Activated CD4-positive, CD25-positive, alpha-beta regulatory T cell (primary cell): ENCODE measurements at places on chromosomes 4 and X.

GRCh38 chr4:181427076-181427475, 816.1 kb upstream of the TENM3 start:
- no peak for DNase-seq

DNA sequence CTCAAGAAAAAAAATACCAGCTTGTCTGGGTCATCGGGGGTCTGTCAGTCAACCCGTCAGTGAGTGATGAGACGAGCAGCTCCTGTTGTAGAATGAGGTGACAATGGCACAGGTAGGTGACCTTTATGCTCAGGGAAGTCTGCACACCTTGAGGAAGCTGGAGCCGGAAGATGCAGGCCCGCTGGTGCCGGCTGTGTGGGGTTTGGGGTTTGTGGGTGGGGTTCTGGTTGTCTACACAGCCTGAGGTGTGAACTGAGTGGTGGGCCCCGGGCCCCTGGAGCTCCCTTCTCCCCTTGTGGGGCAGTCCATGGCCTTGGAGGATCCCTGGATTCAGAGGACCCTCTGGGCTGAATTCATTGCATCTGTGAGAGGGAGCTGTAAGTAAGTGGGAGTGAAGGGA, 75.5 kb downstream of the SORCS2 start:
- no peak for DNase-seq

DNA sequence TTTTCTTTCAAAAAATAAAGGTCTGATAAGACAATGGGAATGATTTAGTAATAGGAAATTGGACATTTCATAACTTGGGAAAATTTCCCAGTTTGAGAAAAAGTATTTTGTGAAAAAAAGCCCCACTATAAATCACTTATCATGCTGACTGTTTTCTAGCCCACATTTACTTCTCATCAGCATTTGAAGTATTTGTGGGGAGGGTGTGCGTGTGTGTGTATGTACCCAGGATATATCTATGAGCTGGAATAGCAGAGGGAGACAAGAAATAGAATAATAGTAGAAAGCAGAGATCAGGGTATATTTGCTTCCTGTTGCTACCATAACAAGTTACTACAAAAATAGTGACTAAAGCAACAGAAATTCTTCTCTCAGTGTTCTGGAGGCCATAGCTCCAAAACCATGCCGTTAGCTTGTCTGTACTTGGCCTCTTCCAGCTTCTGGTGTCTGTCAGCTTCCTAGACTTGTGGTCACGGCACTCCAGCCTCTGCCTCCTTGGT, 139.8 kb downstream of the PTTG2 start:
- no peak for DNase-seq

DNA sequence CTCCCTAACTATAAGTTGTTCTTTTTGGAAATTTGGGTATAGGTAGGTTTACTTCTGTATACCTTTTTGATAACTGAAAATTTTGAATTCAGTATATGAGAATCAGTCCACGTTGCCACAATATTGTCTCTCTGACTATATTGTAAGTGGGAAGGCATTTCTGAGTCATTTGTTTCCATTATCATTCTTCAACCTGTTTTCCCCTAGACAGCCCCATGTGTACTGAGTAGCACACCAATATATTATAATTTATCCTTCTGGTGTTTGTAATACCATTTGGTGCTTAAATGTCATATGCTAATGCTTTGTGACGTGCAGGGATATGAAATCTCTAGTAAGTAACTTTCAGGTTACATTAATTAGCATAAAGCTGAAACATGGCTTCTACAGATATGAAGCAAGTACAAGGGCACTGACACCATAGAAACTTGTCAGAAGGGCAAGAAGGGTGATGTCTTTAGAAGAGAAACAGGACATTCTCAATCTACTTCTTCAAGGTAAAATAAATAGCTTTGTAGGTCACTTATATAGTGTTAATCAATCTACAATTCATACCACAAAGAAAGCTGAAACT, 27.7 kb downstream of the PAK3 start:
- no peak for DNase-seq

DNA sequence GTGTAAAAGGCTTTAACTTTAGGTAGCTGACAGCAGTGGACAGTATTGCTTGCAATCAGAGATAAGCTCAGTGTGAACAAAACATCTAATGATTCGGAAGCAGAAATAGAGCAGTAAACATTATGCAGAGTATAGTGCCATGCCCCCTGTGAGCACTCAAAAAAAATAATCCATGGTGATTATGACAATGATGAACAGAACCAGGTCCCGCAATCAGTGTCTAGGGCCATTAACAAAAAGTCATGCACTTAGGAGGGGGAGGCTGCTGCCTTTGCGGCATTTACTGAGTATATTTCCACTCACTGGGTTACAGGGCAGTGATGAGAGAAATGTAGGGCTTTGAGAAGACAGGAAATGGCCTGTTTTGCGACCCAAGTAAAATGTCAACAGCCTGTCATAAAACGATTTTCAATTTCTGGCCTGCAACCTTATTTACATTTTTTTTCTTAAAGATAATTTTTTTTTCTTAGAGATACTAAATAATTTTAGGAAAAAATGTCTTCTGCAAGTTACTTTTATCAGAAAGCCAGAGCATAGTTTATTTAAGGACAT, 27.3 kb upstream of the NEIL3 start:
- DNase-seq: no peak

DNA sequence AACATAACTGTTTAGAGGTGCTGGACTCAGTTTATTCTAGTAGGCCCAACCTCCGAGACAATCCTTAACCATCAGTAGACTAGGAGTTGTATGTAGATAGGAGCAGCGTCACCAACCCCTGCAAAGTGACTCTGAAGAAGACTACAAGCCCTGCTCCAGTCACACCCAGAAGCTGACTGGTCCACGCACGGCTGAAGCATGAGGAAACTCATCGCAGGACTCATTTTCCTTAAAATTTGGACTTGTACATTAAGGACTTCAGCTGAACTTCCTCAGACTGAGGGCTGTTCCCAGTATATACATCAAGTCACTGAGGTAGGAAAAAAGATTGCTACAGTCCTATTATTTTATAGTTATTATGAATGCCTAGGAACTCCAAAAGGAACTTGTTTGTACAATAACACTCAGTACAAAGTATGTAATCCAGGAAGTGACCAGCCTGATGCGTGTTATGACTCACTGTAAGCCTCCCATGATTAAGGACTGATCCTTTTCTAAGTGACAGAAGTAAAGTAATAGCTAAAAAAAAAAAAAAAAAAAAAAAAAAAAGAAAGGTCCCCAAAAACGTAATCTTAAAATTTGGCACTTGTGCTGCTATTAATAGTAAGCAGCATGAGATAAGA, 41.6 kb upstream of the UGT2B7 start:
- DNase-seq: no peak
